Foreskin keratinocyte (primary cell): ENCODE measurements at places on chromosomes 7 and 10. TPM values are rescaled to one million over a fixed set of nuclear protein-coding genes. Genes with fewer than 3 reads are reported as not detected.

GRCh38 chr7:102028206-102028826 lies 210.9 kb downstream of the CUX1 start:
- DNase-seq, result no peak

GRCh38 chr7:157044943-157045660 lies 34.6 kb upstream of the MNX1 start:
- DNase-seq, result no peak

The CHAT gene
- polyA plus RNA-seq, result not detected in 2 replicates

DNA sequence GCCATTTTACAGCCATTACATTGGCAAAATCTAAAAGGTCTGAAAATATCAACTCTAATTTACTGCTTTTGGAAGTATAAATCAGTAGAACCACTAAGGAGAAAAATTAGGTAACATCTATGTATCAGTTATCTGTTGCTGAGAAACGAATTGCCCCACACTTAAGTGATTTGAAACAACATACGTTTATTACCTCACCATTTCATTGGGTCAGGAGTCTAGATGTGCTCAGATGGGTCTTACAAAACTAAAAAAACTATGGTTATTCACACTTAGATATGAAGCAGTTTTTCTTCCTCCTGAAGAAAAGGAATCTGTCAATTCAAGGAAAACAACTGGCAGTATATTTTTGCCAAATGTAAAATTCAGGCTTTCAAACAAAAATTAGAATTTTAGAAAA lies 80.1 kb upstream of the APBB1IP start:
- no peak for DNase-seq

The CTTNBP2 gene
- polyA plus RNA-seq, result 0.13 TPM in 1 of 2 replicates, not detected in the other

DNA sequence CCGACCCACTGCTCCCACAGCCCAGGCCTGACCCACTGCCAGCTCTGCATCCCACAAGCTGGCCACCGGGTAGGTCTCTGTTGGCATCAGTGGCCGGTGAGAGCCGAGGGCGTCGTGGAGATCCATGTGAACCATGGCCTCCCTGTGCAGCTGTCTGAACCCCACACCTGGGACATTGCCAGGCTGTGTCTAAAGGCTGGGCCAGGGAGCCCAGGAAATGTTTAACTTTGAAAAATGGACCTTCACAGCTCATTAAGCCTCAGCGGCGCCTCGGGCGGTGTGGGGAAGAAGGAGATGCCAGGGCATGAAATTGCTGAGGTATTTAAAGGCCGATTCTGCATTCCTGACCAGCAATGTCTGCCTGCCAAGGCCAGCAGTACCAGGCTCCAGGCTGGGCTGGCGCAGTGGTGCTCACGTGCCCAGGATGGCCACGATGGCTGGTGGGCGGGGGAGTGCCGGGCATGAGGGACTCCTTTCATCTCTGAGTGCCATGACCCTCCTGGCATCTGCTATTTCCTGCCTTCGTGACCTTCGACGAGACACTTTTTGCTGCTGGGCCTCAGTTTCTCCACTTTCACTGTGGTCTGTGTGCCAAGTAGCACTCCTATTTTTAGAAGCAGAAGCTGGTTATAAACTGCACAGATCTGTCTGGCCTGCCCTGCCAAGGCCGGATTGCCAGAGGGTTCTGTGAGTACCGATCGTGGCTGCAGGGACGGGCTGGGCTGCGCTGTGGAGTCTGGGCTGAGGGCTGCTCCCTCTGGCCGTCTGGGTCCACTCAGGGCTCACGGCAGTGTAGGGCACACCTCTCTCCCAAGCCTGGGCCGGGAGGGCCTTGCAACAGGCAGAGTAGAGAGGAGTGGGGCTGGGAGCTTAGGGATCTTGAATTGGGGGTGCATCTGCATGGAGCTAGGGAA lies 21.8 kb downstream of the ELFN1 start:
- DNase-seq, result peak; percentile 33

The SPDYE16 gene
- not detected in 2 replicates for polyA plus RNA-seq

DNA sequence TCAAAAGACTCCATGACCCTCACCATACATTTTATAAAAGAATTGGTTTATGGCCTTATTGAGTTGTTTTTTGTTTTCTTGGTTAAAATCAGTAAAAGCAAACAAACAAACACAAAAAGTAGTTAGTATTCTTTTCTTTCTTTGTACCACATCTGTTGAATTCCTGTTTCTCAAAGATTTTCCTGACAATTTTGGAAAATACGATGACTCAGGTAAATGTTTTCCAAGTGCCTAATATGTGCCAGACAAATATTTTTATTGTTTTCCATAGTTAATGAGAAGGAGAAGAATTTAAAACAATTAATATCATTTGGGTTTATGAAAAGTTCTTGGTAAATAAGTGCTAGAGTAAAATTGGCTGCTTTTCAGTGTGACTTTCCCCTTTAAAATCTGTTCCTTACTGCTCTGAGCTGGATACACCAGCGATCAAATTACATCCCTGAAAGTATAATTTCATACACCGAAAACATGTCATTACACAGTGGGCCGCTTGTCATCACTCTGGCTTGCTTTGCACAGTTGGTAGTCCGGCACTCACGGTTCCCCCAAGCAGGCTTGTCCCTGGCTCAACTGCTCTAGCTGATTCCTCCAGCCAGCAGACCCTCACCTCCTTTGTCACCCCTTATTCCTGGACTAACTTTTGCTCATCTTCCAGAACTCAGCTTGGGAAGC lies 80.5 kb downstream of the TBXAS1 start:
- no peak for DNase-seq

- DNase-seq, result no peak
Measured at GRCh38 chr10:61108915-61109314, 164.9 kb upstream of the RHOBTB1 start.

DNA sequence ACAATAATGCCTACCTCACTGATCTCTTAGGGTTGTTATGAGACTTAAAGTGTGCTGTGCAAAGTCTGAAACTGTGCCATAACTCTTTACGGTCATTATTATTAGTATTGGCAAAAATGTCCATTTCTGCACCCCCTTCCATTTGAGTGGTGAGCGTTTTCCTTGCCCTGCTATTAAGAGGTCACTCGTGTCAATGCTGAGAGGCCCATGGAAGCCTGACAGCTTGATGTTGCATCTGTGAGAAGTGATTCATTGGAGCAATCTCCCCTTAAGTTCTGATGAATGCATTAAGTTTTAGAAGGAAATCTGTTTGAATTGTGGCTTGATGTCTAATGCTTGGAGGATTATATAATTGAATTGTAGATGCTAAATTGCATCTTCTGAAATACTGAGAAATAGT lies 253.3 kb downstream of the FRMD4A start:
- no peak for DNase-seq
